CD4-positive, alpha-beta T cell treated with Interleukin-15 for 1 hour (primary cell): ENCODE measurements at places on chromosomes 12 and 14.

DNA sequence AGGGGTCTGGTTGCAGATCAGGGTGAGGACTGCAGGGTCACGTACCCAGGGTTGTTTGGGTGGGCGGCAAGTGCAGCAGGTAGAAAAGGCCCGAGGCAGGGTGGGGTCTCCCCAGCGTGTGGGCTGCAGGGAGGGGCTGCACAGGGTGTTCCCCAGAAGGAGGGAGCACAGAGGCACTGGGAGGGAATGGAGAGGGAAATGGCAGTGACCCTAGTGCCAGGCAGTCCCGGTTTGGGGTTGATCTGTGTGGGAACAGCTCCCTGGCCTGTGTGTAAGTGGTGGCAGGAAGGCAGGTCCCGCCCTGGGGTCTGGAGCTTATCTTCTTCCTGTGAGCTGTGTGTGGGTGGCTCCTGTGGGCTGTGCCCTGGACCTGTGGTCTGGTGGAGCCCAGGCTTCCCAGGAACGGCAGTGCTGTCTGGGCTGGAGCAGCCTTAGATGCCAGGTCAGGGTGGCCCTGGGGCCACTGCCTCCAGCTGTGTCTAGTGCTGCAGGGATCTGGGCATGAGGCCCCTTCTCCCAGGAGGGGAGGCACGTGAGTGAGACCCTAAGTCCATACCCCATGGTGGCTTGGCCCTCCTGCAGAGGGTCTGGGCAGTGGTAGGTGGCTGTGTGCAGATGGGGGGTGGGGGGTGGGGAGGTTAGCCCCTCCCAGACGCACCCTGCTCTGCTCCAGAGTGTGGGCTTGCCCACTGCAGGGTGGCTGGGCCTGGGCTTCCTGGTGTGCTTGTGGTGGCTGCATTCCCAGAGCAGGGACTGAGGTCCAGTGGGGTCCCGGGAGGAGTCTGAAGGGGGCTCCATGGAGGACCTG is 363.5 kb downstream of the TMEM121 start:
- no peak for DNase-seq

- DNase-seq: no peak
These were observed 6.1 kb downstream of the METTL3 start for GRCh38 chr14:21505012-21505553.

DNA sequence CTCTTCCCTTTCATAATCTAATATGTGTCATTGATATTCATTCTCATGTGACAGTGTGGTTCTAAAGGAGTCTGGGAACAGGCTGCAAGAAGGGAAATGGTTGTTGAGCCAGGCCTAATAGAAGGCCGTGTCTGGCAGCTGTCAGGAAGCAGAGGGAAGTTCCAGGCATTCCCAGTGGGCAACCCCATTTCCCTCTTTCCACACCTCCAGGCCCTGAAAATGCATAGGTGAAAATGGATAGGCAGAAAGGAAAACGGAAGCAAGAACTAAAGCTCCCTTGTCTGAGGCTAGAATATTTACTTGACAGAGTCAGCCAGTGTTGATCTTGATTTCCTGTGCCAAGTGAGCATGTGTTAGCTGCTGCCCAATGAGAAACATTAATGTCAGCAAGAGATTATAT is 97.7 kb downstream of the PPM1A start:
- no peak for DNase-seq

- no peak for DNase-seq
These were observed 27.3 kb downstream of the NTF3 start for GRCh38 chr12:5459051-5459782.

GRCh38 chr14:26163761-26164160 is 434.1 kb downstream of the NOVA1 start:
- DNase-seq: no peak

GRCh38 chr12:109120095-109120494 is 3.7 kb downstream of the ACACB start:
- no peak for DNase-seq

DNA sequence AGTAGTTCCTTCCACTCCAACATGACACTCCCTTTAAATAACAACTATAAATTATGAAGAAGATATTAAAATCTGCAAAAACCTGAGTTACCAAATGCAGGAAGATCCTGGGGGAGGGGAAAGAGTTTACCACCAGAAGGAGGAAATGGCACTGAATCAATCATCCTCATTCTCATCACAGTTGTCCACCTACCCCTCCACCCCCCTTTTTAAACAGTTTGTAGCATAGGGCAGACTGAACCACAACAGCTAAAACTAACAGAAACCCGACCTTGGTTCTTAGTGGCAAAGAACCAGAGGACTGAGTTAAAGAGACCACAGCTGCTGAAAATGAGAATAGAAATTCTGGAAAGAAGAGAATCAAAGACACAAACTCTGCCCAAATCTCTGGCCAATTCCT is 189.5 kb downstream of the MED13L start:
- DNase-seq: no peak

DNA sequence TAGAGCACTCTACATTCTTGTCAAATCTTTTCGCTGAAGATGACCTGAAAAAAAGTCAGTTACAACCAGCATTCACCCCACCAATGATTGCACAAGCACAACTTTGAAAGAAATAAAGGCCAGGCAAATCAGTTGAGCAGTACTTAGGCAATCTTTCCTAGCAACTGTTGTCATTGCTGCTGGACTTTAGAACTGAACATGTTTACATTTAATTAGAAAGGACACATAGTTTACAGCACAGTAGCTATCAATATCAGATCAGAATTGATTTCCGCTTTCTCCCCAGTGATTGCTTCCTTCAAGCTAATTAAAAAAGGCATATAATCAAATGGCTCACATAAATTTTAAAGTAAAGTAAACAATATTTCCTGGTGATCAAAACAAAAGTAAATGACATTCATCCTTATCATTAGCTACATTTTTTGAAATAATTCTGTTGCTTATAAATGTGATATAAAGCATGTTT is 128.4 kb downstream of the FOXA1 start:
- no peak for DNase-seq

GRCh38 chr12:42086031-42086430 is 58.6 kb downstream of the GXYLT1 start:
- no peak for DNase-seq

GRCh38 chr14:76421662-76422061 is 45.7 kb downstream of the ESRRB start:
- no peak for DNase-seq

- DNase-seq: no peak
These were observed at the start of gene HSPB8 for GRCh38 chr12:119178544-119179334. Gene HSPB8 (plus strand): TSS chr12:119178931. CDS start chr12:119179313, 382 bp downstream.

DNA sequence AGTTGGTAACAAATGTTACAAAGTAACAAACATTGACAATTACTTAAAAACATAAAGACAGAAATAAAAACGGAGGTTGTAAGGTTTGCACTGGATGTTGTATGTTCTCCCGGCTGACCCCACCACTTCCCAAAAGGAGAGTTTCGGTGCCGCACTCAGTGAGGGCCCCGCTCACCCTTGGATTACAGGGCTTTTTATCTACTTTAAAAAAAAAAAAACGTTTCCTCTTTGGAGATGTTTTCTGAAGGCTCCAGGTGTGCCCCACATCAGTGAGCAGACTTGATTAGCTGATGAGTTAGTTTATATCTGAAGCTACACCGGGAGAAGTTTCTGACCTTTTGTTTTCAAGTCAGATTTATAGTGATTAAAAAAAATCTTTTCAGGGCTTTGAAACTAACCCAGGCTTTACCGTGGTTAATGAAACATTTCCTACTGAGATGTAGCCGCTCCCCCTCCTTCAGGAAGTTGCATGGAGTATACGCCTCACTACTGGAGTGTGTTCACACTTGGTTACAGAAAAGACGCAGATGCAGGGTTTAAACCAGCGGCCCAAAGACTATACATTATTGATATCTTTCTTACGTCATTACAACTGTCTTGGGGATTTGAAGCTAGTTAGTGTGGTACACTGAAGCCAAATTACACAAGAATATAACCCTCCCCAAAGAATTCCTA is 38.0 kb upstream of the BCL7A start:
- DNase-seq: no peak

GRCh38 chr14:37559386-37559785 is 35.7 kb downstream of the FOXA1 start:
- no peak for DNase-seq

DNA sequence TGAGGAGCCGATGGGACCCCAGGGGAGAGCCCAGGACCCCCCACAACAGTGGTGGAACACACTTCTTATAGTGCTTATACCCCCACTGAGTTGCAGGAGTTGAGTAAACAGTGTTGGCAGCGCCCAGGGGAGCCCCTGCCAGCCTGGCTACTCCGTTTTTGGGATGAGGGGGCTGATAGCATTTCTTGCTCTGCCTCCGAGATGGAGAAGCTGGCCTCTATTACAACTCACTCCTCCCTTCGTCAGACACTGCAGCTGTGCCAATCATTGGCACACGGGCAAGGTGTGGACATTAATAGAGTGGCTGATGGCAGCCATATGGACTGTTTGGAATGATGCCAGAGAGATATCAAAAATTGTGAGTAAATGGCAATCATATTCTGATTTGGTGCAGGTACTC is 94.9 kb upstream of the TMPO start:
- DNase-seq: no peak

- no peak for DNase-seq
These were observed 1.4 kb downstream of the GNS start for GRCh38 chr12:64757771-64758170.

DNA sequence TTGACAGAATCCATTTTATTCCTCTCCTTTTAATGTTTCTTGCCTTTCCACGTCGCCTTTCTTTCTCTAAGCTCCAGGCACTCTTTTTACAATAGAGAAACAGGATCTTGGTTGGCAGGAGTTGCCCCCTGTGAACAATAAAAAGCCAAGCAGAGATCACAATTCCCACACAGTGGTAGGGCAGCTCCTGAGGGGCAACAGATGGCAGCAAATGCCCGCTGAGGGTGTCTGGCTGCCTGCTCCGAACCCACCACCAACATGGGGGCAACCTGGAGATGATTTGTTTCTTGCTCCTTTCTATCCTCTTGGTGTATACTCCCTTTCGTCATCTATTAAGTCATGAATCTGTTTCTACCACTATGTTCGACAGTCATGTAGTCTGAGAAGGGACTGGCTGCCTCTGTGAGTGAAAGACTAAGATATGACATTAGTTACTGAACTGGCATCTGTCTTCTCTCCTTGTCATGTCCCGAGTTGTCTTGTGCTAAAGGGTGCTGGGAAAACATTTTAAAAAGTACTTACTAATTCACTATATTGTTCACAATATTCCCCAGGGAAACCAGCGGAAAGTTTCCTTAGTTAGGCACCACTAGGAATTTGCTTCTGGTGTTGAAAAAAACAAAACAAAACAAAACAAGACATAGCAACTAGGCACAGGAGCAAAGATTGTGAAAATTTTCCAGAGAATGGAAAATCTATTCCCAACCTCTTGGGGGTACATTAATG is 170.1 kb downstream of the STXBP6 start:
- no peak for DNase-seq

GRCh38 chr12:28938581-28939235 is 210.4 kb upstream of the FAR2 start:
- no peak for DNase-seq

DNA sequence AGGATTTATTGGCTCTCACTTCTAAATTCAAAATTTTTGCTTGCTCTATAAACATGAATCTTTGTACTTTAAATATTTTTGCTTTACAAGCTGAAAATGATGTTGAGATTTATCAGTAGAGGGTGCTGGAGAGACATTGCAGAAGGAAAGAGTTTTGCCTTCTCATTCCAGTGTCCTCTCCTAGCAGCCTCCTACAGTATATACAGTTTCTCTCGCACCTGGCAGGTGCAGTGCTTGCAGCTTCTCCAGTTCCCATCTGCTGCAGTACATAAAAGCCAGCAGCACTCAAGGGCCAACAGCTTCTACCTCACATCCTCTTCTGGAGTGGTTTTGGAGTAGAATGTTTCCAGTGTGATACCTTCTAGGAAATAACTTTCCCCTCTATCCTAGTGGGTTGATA is 601.8 kb upstream of the ATXN7L3B start:
- no peak for DNase-seq
